ENCODE measurements at places on chromosomes 7 and 10.

GRCh38 chr10:1654247-1654646 lies 83.1 kb downstream of the ADARB2 start:
- no peak for DNase-seq

- no peak for DNase-seq
Measured at GRCh38 chr7:72281308-72281707, 130.8 kb downstream of the CALN1 start.

DNA sequence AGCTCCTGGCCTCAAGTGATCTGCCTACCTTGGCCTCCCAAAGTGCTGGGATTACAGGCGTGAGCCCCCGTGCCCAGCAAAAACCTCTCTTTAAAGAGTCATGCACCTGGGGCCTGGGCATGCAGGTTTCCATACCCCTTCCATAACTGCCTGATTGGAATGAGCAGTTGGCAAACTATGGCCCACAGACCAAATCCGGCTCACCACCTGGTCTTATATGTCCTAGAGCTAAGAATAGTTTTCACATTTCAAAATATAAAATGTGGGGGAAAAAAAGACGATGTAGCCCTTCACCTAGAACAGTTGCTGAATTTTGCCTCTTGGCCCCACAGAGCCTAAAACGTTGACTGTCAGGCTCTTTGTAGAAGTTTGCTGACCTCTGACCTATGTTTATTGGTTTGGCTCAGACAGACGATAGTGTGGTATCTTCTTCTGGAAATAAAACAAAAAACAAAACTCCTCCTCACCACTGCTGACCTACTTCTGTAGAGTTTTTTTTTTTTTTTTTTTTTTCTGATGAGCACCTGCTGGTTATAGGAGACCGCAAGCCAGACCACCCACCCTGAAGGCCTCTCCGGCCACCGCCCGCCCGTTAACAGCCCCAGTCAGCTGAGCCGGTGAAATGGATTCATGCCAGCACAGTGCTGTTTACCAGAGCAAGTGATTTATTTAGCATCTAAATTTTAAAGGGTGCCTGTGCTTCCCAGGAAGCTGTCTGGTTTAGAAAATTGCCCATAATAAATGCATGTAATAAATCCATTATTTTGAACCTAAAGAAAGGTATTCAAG lies 33.5 kb upstream of the SFRP5 start:
- no peak for DNase-seq

GRCh38 chr7:6346581-6346980 lies 74.2 kb upstream of the CYTH3 start:
- no peak for DNase-seq

DNA sequence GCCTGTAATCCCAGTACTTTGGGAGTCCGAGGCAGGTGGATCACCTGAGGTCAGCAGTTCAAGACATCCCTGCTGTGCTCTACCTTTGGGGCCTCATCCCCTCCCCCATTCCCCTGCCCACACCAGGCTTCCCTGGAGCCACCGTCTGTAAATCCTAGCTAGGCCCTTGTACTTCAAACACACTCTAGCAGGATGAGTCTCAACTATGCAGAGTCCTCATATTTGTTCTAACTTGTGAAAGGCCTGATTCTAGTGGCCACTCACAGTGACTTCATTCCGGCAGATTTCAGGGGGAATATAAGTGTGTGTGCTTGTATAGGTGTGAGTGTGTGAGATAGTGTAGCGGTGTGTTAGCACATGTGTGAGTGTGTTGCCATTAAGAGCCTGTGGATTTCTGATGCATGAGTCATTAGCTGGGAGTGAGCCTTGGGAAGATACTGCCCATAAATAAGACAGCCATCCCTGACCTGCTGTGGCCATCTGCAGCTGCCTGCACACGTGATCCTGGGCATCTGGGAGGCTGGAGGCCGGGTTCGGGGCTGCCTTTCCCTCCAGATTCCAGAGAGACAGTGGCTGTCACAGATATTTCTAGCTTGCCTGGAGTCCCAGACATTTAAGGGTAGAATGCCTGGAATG lies 1.7 kb upstream of the NEURL1 start:
- DNase-seq: no peak

DNA sequence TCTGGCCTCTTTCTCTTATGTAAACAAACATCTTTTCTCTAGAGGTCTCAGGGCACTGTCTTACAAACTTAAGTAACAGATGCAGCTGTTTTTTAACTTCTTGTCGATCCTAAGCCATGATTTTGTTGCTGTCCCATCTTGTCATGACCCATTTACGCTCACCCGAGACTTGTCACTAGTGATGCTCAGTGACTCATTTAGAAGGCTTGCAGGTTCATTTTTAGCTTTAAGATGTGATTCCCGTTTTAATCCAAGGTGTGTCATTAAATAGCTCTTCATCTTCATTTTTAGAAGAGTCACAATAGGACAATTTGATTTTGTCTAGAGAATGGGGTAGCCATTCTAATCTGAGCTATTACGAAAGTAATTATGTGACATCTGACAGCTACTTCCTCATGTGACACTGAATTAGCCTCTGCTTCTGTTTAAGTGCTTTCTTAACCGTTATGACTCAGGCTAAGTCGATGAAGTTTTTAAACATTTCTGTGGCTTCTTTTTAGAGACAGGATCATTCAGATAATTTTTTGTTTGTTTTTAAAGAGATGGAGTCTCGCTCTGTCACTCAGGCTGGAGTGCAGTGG lies 42.7 kb downstream of the SPDYE5 start:
- peak; percentile 3 for DNase-seq

GRCh38 chr10:98144985-98145384 lies 10.5 kb downstream of the R3HCC1L start:
- no peak for DNase-seq

- no peak for DNase-seq
Measured at GRCh38 chr7:42014625-42015618, 222.1 kb downstream of the GLI3 start.

- DNase-seq: no peak
Measured at GRCh38 chr7:151818674-151819519, 58.0 kb downstream of the PRKAG2 start.

DNA sequence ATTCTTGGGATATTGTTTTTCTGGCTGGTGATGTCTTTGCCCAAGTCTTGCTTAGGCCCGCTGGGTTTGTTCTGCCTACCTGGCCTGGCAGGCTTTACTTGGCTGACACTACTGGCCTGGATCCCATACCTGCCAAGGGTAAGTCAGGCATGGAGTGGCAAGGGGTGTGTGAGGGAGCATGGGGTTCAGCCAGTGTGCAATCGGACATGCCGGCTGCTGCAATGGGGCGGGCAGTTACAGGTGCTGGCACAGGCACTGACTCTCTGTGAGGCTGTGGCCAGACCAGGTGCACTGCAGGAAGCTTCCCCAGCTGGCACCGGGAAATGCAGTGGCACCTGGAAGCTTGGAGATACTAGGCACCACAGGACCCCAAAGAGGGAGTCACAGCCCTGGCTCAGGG lies 168.4 kb downstream of the PON1 start:
- DNase-seq: no peak
